ENCODE measurements at places on chromosomes 7 and 10.

DNA sequence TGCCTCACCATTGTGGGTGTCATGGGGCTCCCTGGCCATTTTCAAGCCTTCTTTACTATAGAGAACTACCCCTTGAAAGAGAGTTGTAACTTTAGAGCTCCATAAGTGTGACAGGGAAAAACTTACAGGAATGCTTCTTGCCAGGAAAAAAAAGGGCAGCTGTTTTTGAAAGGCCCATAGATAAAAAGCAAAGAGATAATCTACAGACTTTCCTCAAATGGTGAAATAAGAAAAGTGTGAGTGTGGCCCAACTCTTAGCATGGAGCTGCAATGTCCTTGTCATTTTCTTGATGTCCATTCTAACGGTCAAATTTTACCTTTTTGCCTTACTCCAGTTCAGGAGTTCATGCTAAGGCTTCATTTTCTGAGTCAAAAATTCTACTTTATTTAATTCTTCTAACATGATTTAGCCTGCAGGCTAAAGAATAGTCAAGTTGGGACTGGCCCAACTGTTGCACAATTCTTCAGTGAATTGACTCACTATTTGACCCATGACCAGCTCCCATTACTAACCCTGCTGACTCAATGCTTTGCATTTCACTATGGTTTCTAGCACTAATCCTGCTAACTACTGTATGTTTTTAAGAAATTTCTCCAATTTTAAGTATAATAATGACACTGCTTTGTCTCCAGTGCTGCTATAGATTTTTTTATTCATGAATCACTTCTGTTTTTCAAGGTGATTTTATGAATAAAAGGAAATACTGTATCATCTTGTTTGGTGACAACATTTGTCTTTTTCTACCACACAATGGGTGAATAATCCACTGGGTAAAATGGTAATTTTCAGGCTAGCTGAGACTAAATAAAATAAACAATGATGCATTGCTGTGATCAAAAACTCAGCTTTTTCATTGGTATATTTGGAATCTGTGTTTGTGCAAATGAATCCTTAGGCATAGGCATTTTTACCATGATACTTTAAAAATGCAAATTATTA, 41.4 kb upstream of the SGCE start:
- DNase-seq: no peak

DNA sequence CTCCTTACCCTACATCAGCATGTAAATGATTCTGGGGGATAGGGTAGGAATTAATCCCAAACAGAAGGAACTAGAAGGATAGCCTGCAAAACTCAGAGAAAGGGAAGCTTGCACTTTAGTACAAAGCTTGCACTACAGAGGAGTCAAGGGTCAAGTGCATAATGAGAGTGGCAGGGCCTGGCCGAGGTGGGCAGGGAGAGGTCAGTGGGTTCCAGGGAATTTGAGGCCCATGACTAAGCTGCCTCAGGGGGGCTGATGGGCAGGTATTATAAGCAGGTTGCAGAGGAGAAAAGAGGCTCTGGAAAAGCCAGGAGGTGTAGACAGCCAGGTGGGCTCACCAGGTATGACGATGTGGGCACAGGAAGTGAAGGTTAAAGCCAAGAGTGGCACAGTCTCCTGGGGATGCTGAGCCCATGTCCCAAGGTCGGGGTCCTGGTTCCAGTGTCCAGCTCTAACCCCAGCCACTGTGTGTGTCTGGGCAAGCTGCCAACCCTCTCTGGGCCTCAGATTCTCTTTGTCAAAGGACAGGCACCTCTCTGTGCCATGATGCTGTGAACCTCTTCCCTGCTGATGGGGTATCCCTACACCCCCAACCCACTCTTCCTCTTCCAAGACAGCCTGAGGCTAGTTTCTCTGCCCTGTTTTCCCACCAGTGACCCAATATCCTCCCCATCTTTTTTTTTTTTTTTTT, 32.0 kb upstream of the ELN start:
- no peak for DNase-seq

GRCh38 chr10:132375116-132375794, 21.7 kb upstream of the PWWP2B start:
- DNase-seq: no peak

DNA sequence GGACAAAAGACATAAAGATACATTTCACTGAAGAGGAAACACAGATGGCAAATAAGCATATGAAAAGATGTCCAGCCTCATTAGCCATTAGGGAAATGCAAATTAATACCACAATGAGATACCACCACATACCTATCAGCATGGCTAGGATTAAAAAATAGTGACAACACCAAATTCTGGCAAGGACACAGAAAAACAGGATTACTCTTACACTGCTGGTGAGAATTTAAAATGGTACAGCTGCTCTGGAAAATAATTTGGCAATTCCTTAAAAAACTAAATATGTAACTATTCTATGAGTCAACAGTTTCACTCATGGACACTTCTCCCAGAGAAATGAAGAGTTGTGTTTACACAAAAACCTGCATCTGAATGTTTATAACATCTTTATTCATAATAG, 121.1 kb downstream of the C10orf90 start:
- DNase-seq: no peak

- DNase-seq: no peak
Observed at GRCh38 chr7:74514131-74514591, 60.5 kb downstream of the GTF2IRD1 start.

DNA sequence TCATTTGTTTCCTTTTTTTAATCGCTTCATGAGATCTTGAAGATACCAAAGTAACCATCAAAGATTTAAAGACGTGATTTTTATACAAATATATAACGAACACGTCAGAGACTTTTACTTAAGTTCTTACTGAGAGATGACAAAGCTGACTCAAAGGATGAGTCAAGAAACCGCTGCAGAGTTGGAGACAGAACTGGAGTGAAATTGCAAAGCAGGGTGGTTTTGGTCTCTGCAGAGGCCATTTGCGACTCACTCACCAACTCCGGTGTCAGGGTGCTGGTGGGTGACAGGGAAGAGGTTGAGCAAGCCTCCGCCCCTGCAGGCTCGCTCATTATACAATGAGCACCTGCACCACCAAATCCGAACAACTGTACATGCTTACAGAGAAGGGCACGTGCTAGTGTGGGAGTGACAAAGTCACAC, 75.2 kb downstream of the DNAJB6 start:
- DNase-seq: no peak

DNA sequence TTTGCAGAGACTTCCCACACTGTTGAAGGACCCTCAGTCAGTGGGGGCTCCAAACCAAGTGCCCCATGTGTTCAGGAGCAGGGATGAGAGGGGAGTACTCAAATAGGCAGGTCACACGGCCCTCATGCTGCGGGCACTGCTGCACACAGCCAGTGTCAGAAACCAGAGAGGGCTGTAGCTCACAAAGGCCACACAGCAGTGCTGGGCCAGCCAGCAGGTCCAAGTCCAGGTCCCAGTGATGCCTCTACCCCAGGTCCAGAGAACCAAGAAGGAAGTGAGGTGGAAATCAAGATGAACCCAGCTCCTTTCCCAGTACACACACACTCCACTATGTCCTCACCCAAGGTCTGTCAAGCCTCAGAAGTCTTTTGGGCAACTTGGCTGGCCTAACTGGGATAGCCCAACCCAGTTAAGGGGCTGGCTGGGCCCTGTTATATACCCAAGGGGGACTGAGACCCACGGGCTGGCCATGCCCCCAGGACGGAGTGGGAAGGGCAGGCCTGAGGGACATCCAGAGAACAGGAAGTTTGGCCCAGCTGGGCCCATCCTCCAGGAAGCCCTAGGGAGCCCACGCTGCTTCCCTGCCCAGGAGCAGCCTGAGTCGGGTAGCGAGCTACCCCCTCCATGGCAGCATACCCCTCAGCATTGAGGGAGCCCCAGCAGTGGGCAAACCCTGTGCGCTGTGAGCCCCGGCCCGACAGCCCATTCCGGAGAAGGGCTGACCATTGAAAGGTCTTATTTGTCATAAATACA, 24.3 kb downstream of the GRID1 start:
- DNase-seq: no peak

GRCh38 chr7:31019509-31019908, 32.6 kb upstream of the ADCYAP1R1 start:
- DNase-seq: no peak

DNA sequence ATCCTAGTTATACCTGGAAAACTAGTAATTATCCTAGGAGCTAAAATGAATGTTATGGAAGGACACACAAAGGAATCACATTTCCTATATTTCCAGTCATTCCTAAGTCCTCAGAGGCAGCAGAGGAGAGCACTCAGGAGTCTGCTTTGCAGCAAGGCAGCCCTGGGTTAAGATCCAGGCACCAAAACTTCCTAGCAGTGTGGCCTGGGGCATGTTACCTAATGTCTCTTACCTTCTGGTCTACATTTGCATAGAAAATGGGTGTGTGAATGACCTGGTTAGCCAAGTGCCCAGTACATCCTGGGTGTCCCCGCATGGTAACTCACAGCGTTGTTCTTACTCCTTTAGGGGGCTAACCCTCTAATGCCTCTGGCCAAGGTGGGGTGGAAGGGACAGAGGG, 135.9 kb downstream of the TAX1BP1 start:
- DNase-seq: no peak

DNA sequence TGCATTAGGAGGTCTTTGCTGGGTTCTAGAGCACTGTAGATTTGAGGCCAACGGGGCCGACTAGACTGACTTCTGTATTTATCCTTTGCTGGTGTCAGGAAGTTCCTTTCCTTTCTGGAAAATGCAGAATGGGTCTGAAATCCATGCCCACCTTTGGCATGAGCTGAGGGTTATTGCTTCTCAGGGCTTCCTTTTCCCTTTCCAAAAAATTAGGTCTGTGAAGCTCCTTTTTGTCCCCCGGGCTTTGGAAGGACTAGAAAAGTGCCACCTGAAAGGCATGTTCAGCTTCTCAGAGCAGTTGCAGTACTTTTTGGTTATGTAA, 675 bp downstream of the IL6 start:
- DNase-seq: no peak

- no peak for DNase-seq
Observed at GRCh38 chr10:124870854-124871425, 69.3 kb downstream of the ABRAXAS2 start.

- no peak for DNase-seq
Observed at GRCh38 chr7:148391591-148391990, 199.0 kb upstream of the C7orf33 start.

DNA sequence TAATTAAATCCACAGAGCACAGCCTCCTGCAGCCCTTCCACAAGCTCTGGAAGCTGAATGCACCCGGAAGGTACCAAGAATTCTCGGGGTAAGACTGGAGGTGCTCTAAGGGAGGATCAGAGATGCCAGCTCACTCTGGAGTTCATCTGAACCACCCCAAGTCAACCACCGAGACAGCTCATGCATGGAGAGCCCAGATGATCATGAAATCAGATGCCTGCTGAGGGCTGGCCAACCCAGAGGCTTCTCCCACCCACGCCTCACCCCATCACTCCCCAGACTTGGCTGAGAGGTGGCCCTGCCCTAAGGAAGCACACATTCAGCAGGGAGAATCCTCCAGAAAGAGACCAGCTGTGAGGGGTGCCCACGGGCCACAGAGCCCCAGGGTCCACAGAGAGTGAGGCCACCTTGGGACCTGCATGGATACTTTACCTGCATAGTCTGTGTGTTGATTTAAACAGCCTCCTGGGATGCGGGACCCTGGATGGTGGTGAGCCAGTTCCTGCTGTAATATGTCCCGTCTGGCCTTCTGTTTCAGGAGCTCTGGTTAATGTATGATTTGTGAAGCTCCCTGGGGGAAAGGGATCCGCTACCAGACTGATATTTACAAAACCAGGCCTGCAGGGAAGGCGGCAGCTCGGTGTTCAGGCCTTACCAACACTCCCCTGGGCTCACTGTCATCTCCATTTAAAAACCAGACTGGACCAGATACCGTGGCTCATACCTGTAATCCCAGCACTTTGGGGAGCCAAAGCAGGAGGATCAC, 64.9 kb downstream of the INSIG1 start:
- no peak for DNase-seq

DNA sequence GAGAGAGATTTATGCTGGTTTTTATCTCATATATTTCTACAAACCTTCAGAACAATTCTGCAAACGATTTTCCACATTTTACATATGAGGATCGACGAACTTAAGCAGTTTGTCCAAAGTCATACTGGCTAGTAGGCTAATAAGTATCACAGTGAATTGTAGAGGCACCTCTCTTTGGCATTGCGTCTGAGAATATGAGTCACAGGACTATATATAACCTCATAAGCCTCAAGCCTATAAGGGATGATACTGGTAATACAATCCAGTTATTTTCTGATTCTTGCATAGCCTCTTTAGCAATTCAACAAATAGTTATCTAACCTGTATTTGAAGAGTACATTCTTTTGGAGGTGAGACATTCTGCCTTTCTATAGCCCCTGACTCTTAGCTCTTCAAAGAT, 129.8 kb downstream of the GPR158 start:
- DNase-seq: no peak

DNA sequence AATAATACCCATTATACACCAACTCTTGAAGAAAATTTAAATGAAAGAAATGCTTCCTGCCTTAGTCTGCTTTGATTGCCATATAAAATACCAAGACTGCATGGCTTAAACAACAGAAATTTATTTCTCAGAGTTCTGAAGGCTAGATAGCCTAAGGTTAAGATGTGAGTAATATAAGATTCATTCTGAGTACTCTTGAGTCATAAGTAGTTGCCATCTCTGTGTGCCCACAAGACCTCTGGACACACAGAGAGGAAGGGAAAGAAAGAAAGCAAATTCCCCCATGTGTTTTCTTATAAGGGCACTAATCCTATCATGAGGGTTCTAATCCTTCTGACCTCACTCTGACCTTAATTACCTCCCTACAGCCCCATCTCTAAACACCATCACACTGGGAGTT, 201.2 kb downstream of the PTN start:
- DNase-seq: no peak

DNA sequence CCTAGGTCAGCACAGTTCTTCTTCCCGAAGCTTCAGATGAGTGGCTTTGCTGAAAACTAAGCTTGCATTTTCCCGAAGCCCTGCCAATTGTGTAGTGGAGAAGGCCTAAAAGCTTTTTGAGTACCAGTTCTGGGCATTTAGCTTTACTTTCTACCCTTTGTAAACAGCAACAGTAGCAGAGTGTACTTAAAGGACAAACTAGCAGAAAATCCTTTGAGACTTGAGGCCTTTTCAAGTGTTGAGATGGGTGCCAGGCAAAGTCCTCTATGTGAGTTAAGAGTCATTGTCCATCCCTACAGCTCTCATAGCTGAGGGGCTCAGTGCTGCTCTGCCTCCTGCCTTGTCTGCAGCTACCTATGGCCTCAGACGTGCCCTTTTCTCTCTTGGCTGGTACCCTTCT, 368.2 kb downstream of the CCSER2 start:
- no peak for DNase-seq

Data from activated T-helper 1 cell treated with Interleukin-2 at 50 U/mL for 16 hours (primary cell).